ENCODE measurements at places on chromosomes 3 and 15.

GRCh38 chr15:32885713-32886112, 167.9 kb downstream of the GREM1 start:
- peak; percentile 52 for DNase-seq

- DNase-seq: peak; percentile 38
Measured at GRCh38 chr3:61858054-61858453, 296.7 kb downstream of the PTPRG start.

- DNase-seq: peak; percentile 88
Measured at GRCh38 chr3:25508901-25509300, 80.8 kb downstream of the RARB start.

DNA sequence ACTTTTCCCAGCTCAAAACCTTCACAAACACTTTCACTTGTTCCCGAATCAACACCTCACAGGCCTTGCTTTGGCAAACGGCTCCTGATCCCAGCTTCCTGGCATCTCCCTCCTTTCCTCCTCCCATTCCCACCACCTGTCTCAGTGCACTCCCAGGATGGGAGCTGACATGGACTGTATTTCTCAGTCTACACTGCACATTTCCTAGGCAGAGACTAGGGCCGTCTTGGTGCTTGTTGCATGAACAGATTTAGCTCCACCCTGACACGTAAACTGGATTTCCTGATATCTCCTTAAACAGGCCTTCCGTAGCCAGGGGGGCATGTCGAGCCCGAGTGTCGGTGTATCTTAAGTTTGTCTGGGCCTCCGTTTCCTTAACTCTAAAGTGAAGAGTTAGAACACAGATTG, 790 bp upstream of the WHAMM start:
- DNase-seq: no peak

DNA sequence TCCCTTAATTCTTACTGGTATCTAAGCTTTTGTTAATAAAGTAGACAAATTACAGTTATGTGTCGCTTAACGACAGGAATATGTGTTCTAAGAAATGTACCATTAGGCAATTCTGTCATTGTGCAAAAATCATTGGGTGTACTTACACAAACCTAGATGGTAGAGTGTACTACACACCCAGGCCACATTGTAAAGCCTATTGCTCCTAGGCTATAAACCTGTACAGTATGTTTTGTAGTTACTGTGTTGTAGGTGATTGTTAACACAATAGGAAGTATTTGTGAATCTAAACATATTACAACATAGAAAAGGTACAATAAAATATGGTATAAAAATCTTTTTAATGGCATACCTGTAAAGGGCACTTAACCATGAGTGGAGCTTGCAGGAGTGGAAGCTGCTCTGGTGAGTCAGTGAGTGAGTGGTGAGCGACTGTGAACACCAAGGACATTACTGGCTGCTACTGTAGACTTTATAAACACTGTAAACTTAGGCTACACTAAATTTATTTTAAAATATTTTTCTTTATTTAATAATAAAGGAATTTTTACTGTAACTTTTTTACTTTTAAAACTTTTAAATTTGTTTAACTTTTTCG, 47.4 kb downstream of the FSIP1 start:
- DNase-seq: no peak

DNA sequence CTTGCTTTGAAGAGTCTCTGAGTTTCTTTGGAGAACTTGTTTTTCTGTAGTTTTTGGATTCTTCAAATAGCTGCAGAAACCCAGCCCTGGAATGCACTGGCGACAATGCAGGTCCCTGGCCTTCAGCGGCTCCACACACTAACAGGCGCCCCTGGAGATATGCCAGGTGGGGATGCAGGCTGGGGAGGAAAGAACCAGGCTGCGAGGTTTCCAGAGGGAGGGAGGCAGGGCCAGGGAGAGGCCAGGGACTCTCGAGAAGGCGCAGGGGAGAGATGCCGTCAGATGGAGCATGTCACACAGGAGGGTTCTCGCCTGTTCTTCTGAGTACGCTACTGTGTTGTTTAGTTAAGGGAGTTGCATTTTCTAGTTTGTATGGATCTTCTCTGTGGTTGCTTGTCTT, 283.1 kb downstream of the GABRG3 start:
- peak; percentile 11 for DNase-seq

GRCh38 chr15:56628893-56629532, 104.3 kb downstream of the ZNF280D start:
- DNase-seq: no peak

- no peak for DNase-seq
Measured at GRCh38 chr3:31629054-31629453, 96.3 kb downstream of the STT3B start.

GRCh38 chr3:171711461-171712170, 98.7 kb downstream of the PLD1 start:
- peak; percentile 38 for DNase-seq

DNA sequence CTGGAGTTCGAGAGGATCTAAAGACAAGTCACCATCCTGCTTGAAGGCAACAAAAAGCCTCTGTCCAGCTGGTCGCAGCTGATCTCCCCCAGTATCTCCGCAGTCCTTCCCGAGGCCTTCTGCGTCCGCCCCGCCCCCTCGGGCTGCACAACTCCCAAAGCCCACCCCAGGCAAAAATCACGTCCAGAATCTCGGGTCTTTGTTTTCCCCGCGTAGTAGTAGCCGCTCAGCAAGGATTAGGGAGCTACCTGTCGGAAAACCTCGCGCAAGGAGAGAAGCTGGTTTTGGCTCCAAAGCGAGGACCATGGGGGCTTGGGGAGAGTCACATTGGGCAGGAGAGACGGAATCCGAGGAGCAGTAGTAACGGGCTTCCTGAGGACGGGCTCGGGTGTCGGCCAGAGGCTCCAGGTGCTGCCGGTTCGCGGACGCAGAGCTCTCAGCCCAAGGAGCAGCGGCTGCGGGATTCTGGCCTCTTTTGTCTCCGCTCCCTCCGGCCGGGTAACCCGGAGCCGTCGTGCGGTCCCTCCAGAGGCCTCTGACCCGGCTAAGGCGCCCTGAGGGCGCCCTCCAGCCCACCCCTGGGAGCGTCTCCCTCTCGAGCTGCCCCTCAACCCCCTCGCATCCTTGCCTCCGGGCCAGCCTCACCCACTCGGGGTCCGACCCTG, 401 bp downstream of the ZSCAN29 start:
- DNase-seq: peak; percentile 4

DNA sequence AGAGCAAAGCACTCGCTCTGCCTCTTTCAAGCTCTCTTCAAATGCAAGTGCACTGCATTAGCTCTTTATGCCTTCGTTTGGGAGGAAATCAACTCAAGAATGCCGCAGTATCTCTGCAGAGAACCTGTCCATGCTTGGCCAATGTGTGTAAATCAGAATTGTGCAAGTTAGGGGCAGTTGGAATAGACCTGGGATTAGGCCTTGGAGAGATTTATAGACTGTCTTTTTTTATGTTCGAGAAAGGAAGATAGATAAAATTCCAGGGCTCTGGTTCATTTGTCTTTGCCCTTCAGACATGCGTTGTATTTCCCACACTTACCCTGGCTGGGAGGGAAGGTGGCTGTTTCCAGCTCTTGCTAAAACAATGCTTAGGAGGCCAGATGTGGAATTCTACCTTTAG, 163.7 kb downstream of the MOBP start:
- peak; percentile 23 for DNase-seq

DNA sequence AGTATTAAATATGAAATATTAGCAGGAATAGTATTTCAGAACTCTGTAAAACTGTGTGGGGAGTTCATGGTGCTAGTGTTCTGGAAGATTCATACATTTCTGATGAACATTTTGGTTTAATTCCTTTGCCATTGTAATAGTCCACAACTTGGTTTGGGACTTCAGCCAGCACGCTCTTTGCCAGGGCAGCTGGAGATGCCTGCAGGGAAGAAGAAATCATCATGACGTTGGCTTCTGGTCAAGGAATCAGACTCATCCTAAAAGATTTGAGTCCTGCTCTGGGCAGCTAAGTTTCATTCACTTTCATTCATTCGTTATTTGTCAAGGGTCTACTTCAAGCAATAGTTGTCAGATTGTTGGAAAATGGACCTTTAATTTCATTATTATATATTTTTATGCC, 32.4 kb upstream of the MRPL3 start:
- peak; percentile 32 for DNase-seq

GRCh38 chr3:11452885-11453847, 181.0 kb downstream of the ATG7 start:
- DNase-seq: peak; percentile 86

GRCh38 chr15:75786575-75786947, 56.7 kb upstream of the UBE2Q2 start:
- DNase-seq: no peak
